ENCODE measurements at places on chromosomes 2 and 18.

- DNase-seq: no peak
Observed at GRCh38 chr2:123999681-124000080, 25.4 kb upstream of the CNTNAP5 start.

- DNase-seq: no peak
Observed at GRCh38 chr2:62415518-62415917, 90.5 kb downstream of the TMEM17 start.

- DNase-seq: no peak
Observed at GRCh38 chr2:273333-273732, 8.6 kb downstream of the ACP1 start.

DNA sequence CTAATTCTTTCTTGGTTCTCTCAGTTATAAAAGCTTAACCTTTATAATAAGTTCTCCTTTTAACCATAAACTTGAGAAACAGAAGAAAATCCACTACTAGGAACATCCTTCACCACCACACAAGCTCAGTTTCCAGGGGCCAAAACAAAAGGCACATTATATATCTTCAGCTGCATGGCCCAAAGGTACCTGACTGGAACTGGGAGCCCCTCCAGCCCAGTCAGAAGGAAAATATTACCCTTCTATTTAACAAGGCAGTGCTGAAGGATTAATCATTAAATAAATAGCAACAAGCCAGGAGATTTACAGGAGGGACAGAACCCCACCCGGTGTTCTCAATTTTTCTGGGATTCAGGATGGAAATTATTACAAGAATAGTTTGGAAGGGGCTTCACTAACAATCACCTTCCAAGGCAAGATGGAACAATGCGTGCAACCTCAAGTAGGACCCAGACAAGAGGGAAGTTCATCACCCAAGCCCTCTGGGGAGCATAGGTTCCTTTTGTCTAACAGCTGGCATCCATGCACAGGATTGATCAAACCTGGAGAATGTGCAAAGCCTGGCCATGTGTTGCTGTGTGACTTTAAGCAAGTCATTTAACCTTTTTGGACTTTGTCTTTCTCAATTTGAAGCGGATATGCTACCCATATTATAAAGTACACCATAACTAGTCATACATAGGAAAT lies 159.6 kb upstream of the SETBP1 start:
- no peak for DNase-seq

DNA sequence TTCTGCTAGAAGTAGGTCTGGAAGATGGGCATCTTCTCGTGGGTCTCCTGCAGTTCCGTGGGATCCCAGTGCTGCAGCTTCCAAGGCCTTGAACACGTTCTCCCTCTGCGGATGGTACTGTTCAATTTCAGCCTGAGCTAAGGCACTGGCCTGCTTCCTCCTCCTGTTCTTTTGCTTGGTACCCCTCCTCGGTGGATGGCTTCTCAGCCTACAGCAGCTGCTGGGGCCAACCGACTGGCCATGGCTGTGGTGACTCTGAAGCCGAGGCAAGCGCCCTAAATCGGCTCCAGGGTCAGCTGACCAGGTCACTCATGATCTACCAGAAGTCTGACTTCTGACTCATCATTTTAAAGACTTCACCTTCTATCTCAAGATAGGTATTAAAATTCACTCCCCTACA lies 150.2 kb downstream of the NBAS start:
- no peak for DNase-seq

GRCh38 chr2:41806286-41806685 lies 241.5 kb upstream of the PKDCC start:
- no peak for DNase-seq

DNA sequence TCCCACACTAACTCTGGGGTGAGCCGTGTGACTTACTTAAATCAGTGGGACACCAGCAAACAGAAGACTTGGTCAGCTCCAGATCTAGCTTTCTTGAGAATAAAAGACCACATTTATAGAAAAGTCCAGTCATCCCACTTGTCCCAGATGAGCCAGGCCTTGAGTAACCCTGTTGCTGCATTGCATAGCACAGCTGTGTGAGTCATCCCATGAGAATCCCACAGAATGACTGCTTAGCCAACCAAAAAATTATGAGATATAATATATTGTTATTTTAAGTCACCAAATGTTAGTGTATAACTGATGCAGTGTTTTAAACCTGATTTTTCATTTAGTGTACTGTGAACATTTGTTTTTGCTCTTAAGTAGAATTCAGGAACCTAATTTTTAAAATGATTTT lies 94.2 kb upstream of the FSHR start:
- DNase-seq: no peak

- DNase-seq: no peak
Observed at GRCh38 chr2:3527886-3528785, 8.8 kb upstream of the ADI1 start.

DNA sequence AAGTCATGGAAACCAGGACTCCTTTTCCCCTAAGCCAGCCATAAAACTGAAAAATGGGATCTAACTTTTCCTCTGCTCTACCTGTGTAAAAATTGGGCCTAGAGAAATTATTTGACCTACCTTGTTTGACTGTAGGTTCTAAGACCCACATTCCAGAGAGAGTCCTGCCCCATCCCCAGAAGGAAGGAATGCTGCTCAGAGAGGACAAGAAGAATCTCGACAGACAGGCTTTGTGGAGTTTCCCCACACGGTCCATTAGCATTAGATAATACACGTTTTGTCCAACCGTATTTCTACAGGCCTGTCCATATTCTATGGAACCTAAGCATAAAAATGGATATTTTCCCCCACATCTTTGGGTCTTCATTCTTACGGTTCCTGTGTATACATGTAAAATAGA lies 403.3 kb downstream of the METTL4 start:
- DNase-seq: no peak

- no peak for DNase-seq
Observed at GRCh38 chr2:209942426-209942825, 60.0 kb upstream of the RPE start.

DNA sequence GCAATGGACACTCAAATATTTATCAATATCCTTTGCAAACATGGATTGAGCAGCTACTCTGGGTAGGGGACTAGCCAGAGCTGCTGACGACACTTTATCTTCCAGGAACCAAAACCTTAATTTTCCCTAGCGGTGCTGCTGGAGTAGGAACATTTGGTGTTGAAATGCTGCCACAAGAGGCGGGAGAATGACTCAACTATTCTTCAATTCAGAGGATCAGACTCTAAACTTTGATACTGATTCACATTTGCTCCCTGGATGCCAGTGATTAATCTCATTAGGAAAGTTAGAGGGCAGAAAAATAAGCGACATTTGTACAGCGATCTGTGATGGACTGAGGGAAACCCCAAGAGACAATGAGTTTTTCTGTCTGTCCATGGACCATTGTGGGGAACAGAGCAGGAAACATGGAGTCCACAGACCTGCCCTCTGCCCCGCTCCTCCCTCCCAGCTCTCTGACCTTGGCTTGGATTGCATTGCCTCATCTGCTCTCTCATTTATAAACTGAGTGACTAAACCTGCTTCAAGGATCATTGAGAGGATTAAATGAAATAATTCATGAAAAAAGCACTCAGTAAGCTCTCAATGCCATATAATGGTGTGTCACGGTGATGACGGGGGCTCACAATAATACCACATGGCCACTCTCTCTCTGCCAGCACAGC lies 12.6 kb upstream of the EPB41L3 start:
- no peak for DNase-seq

GRCh38 chr2:181904022-181904632 lies 12.6 kb downstream of the ITPRID2 start:
- no peak for DNase-seq

GRCh38 chr2:68519236-68519635 lies 51.9 kb downstream of the APLF start:
- DNase-seq: no peak

DNA sequence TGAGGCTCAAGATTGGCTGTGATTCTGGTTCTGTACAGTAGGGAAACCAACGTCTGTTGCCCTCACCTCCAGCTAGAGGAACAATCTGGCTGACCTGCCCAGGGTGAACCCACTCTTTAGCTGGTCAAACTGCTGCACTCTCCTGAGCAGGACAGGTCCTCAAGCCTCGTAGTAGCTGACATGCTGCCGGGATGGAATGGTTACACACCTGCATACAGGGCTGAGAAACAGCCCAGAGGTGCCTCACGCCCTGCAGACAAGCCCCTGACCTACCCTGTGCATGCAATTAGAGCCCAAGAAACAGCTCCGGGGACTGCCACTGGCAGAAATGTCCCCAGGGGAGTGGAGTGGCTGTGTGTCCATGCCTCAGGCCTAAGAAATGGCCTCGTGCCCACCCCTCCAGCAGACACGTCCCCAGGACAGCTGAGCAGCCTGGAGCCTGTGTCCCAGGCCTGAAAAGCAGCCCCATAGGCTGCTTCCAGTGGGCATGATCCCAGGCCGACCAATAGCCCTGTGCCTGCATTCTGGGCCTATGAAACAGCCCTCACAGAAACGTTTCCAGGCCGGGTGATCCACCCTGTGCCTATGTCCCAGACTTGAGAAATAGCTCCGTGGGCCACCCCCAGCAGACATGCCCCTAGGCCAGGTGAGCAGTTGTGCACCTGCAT lies 25.4 kb downstream of the BOLL start:
- DNase-seq: no peak

- no peak for DNase-seq
Observed at GRCh38 chr2:45857867-45858520, 206.5 kb downstream of the PRKCE start.

DNA sequence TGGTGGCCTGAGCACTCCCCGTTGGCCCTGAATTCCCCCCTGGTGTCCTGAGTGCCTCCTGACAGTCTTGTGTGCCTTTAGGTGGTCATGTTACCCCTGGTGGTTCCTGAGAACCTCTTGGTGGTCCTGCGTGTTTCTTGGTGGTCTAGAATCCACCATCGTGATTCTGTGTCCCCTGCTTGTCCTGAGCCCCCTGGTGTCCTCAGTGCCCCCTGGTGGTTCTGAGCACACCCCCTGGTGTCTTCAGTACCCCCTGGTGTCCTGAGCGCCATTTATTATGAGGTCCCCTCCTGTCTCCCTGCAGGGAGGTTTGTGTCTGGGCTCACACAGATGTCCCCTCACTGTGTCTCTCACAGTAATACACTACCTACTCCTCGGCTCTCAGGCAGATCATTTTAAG lies 61.3 kb upstream of the MAL start:
- DNase-seq: no peak

- no peak for DNase-seq
Observed at GRCh38 chr2:238817382-238817781, 30.5 kb upstream of the TWIST2 start.

DNA sequence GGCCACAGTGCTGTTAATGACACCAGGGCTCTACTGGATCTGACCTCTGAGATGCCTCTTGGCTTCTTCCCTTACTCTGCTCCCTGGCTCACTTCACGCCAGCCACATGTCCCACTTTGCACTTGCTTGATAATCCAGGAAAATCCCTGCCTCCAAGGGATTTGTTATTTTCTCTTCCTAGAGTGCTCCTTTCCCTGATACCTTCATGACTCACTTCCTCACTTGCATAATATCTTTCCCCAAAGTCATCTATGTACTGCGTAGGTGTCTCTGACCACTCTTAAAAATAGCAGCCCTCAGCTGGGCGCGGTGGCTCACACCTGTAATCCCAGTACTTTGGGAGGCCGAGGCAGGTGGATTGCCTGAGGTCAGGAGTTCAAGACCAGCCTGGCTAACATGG lies 572.3 kb downstream of the PLCL1 start:
- no peak for DNase-seq

DNA sequence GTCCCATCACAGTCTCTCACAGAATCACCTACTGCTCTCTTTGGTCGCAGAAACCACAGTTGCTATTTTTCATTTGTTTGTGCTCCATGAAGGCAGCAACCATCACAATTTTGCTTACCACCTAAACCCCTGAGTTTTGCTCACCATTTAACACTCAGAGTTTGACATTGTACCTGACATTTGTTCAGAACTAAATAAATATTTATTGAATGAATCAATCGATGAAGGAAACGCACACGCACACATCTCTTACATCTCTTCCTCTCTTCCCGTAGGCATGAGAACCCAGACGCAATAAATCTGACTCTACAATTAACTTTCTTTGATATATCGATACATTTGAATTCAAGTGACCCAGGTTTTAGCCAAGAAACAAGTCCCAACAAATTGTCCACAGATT lies 105.5 kb upstream of the RNF152 start:
- DNase-seq: no peak

DNA sequence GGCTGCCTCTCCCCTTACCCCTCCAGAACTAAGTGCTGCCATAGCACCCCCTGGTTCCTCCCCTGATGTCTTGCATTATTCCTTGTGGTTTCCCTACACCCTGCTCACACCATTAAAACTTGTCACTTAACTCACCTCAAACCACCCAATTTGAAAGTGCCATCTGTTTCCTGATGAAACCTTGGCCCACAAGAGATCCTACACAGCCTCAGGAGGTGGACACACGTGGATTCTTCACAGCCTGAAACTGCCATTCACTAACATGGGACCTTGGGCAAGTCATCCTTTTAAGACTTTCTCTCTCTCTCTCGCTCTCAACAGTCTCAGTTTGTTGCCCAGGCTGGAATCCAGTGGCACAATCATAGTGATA lies 27.5 kb upstream of the FAM124B start:
- DNase-seq: no peak

DNA sequence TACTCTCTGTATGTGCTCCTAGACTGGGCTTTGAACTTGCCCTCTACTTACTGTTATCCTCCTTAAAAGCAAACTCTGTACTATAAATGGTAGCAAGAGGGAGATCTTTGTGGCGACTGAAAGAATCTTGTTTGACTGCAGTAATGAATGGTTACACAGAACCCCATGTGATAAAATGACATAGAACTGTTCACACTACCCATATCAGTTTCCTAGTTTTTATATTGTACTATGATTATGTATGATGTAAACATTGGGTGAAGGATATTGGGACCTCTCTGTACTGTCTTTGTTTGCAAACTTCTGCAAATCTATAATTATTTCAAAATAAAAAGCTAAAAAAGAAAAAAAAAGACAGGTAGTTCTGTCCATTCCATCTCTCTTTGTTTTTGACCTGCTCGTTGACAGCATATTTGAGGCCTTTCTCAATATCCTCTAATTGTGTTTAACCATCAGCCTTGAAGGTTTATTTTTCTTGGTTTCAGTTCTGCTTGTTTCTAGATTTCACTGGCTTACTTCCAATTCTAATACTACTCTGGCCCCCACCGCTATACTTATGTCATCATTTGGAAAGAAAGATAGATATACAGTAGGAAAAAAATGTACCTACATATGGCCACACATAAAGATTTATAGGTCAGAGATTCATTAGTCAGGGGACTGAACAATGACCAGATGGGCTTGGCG lies 79.2 kb upstream of the MYO3B start:
- no peak for DNase-seq

- DNase-seq: no peak
Observed at GRCh38 chr2:11904941-11905340, 158.5 kb downstream of the LPIN1 start.
